WERI-Rb-1 (cell line): ENCODE measurements at places on chromosomes 12 and 14.

GRCh38 chr12:28446031-28446430 lies 255.8 kb downstream of the CCDC91 start:
- no peak for DNase-seq

GRCh38 chr14:79077096-79077495 lies 906.9 kb downstream of the NRXN3 start:
- DNase-seq: no peak

DNA sequence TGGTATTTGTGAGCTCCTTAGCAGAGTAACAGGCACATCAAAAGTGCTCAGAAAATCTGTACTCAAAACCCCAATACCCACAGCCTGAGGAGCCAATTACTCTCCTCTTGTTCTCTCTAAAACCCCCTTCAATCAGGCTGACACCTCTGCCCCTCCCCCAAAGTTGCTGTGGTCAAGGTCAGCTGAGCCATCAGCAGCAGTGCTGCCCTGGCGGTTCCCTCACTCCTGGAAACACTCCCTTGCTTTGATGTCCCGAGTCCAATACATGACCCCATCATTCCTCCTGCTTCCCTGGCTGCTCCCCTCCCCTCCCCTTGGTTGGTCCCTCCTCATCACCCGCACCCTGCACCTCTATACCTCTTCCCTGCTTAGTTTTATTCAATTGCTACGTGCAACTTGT lies 57.2 kb upstream of the C14orf132 start:
- no peak for DNase-seq

- no peak for DNase-seq
Measured at GRCh38 chr14:101899263-101899662, 65.1 kb upstream of the DYNC1H1 start.
